ENCODE measurements at places on chromosomes 7 and 10. TPM values are rescaled to one million over a fixed set of nuclear protein-coding genes. Genes with fewer than 3 reads are reported as not detected.

The SMO gene
- 7.6 TPM for total RNA-seq

- DNase-seq, result no peak
Observed at GRCh38 chr7:34453150-34453549, 204.9 kb upstream of the NPSR1 start.

DNA sequence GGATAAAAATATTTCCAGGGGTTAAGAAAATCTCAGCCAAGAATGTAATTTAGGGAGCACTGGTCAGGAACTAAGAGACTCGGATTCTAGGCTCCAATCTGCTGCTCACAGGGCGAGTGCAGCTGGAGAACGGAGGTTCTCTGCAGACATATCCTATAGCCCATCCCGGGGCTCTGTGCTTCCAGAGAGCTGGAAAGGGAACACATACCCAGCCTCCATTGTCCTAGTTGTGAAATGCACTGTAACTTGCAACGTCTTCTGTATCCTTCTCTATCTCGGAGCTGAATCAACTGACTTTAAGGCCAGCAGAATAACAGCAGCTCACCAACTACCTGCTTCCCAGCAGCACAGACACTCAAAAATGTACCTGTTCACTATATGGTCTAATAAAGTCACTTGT lies 351.1 kb upstream of the MYO3A start:
- no peak for DNase-seq

- DNase-seq, result no peak
Observed at GRCh38 chr10:26737730-26738129, 40.2 kb downstream of the PDSS1 start.

- no peak for DNase-seq
Observed at GRCh38 chr7:2198206-2198605, 34.5 kb downstream of the MAD1L1 start.

DNA sequence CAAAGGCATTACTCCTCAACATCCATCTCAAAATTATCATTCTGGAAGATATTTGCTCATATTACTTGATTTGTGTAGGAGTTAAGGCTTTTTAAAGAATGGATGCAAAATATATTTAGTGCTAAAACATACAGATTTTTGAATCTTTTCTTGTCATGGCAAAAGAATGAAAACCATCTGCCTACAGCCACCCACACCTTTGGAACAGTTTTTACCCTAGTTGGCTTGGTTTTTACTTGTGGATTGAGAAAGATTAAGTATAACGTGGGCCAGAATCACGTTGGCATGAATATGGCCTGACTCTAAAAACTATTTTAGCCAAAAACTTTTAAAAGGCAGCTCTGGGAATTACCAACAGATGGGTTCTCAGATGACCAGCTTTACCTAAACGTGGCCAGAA lies 128.2 kb downstream of the SPAG6 start:
- DNase-seq, result no peak

DNA sequence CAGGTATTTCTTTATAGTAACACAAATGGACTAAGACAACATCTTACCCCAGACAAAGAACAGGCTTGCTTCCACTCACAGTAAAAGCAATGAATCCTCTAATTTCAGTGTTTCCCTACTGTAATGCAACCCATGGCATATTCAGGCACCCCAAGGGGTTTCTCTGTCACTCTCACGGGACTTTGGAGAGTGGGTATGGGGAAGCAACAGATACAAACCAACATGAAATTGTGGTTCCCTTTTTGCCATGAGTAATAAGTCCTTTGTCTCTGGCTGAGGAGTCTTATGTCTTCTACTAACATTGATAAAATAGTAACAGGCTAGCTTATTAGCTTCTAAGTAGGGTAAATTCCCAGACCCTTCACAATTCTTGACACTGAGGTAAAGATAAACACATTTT lies 51.4 kb upstream of the AOAH start:
- DNase-seq, result no peak

The NME8 gene
- not detected for total RNA-seq

DNA sequence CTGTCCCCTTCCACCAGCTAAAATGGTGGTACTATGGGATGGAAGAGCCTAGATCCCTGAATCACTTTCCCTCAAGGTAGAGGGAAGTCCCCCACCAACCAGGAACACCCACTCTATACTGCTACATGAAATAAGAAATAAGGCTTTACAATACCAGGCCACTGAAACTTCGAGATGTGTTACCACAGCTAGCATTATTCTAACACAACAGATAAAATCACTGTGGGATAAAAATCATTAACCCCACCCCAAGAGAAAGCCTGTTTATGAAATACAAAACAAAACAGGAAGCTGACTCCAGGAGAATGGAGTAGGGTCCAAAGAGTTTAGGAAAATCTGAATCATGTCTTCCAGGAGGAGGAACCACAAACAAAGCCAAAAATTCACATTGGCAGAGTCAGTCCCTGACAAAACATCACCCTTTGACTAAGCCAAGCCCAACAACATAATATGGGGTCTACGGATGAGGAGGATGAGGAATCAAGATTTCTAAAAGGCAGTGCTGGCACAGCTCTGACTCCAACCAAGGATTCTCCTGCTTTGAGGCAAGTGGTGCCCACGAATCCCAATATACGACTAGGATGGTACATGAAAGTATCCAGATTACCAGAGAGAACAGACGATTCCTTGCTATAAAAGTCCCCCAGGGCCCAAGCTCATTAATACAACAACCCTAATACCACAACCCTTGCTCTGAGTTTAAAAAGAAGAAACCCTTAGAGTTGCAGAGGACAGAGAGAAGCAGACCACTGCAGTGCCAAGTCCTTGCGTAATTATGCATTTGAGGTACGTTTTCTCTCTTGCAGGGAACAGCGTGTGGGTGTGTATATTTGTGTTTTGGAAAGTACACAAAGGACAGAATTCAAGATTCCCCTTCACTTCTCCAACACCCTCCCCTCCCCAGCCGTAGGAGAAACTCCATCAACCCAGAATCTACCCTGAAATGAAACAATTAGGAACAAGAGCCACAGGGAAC lies 23.7 kb downstream of the XPNPEP1 start:
- DNase-seq, result no peak

The CCAR1 gene
- 30.5 TPM for total RNA-seq

- DNase-seq, result peak; percentile 29
Observed at GRCh38 chr10:59622320-59623132, 87.1 kb downstream of the SLC16A9 start.

The SNCG gene
- 51.0 TPM for total RNA-seq

- no peak for DNase-seq
Observed at GRCh38 chr7:42672339-42672999, 239.4 kb downstream of the C7orf25 start.

GRCh38 chr10:100866575-100867098 lies 46.1 kb upstream of the SLF2 start:
- DNase-seq, result no peak

GRCh38 chr10:88232029-88232895 lies 350.9 kb downstream of the RNLS start:
- DNase-seq, result peak; percentile 91

GRCh38 chr7:78151229-78151628 lies 352.7 kb downstream of the PHTF2 start:
- DNase-seq, result no peak

The UPK3B gene
- total RNA-seq, result 33.8 TPM

- DNase-seq, result no peak
Observed at GRCh38 chr10:12766223-12766622, 235.3 kb downstream of the CCDC3 start.

The TFR2 gene
- 0.29 TPM for total RNA-seq

The TMEM229A gene
- 0.71 TPM for total RNA-seq

DNA sequence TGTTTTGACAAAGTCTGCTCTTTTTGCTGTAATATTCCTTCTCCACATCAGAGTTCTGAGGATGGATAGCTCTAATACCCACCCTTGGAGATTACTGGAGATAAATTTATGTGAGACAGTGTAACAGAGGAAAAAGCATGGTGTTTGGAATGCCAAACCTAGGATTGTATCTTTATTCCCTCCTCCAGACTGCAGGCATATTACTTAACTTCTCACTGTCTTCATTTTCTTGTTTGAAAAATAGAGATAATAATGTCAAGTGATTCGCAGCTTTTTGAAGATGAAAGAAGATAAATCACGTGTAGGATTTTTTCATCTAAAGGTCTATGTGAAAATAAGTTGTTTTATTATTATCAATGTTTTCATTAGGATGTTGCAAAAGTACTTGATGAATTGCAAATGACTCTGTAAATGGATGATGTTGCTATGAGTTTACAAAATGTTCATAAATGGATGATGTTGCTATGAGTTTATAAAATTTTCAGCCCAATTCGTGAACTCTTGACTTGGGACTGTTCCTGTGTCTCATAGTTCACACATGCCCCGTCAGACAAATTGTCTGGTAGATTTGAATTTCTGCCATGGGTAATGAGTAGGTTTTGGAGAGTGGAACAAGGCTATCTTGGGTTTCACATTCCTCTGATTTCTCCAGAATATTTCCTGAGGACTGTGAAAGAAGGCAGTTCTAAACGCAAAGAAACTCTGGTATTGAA lies 113.1 kb upstream of the IGFBP3 start:
- DNase-seq, result no peak

GRCh38 chr7:47818796-47819606 lies 129.3 kb downstream of the PKD1L1 start:
- peak; percentile 67 for DNase-seq

The LRRC4 gene
- 8.3 TPM for total RNA-seq

The CYP2C9 gene
- total RNA-seq, result not detected

GRCh38 chr10:62618576-62619412 lies 185.7 kb upstream of the ADO start:
- DNase-seq, result peak; percentile 26

DNA sequence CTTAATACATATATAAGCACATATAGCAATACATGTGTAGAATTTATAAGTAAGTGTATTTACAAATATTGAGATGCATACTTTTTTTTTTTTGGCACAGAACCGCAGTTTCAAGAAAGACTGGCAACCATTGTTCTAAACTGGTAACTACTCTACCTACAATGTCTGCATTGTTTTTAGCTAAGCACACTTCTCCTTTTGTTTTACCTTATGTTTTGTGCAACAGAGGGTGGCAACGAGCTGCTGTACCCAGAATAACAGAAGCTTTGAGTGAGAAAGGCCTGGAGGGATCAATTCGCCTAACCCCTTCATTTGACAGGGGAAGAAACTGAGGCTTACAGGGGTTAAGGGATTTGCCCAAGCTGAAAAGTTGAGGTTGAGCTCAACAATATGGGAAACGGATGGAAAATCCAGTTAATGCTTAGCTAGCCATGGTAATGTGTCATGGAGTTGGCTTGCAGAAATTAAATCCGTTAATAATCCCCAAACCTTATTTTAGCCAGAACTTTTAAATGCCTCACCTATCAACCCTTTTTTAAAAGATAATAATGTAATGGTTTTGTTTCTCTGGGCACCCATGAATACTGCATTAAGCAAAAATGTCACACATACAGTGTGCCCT lies 25.5 kb downstream of the FZD1 start:
- DNase-seq, result no peak

- no peak for DNase-seq
Observed at GRCh38 chr7:19560111-19560883, 148.5 kb downstream of the POLR1F start.

DNA sequence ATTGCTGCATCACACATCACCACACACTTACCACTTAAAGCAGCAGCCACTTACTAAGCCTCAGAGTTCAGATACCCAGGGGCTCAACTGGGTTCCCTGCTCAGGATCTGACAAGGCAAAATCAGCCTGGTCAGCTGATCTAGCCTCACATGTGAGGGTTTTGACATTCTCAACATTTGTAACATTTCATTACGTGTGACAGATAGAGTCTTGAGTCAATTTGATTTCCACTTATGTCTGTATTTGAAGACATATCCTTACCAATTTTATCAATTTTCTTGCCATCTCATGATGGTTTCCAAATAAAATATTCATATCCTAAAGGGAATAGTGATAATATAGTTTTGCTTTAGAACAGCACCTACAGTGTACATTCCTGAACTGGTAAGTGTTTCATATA lies 494.7 kb upstream of the PFKP start:
- DNase-seq, result no peak

The ASB10 gene
- total RNA-seq, result 12.8 TPM

DNA sequence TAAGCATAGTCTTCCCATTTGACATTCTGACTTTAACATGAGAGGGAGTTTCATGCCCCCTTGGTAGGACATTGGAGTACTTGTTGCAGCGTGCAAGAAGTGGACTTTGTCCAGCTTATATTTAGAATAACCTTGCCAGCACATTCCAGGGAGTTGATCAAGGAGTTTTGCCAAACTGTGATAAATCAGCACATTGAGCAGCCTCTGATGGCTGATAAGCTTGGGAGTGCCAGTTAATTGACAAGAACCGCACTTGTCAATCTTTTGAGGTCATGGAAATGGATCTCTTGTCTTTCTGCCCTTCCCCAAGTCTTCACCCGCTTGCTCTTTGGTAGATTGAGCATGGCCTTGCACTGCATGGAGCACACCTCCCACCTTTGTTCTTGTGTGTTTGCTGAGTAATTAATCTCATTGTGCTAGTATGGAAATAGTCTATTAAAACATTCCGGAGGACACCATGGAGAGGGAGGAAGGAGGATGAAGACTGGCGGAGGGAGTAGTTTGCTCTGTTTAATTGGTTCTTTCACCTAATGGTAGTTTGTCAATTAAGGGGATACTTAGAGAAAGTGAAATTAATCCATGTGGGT lies 668.5 kb upstream of the GALNT17 start:
- DNase-seq, result no peak

The ADAM22 gene
- total RNA-seq, result 4.3 TPM

The TFPI2 gene
- total RNA-seq, result 3.6 TPM

The FAM13C gene
- 4.6 TPM for total RNA-seq

The WNT16 gene
- not detected for total RNA-seq

The ALOX5 gene
- 13.8 TPM for total RNA-seq

The GHRHR gene
- total RNA-seq, result not detected

The CALN1 gene
- total RNA-seq, result not detected

DNA sequence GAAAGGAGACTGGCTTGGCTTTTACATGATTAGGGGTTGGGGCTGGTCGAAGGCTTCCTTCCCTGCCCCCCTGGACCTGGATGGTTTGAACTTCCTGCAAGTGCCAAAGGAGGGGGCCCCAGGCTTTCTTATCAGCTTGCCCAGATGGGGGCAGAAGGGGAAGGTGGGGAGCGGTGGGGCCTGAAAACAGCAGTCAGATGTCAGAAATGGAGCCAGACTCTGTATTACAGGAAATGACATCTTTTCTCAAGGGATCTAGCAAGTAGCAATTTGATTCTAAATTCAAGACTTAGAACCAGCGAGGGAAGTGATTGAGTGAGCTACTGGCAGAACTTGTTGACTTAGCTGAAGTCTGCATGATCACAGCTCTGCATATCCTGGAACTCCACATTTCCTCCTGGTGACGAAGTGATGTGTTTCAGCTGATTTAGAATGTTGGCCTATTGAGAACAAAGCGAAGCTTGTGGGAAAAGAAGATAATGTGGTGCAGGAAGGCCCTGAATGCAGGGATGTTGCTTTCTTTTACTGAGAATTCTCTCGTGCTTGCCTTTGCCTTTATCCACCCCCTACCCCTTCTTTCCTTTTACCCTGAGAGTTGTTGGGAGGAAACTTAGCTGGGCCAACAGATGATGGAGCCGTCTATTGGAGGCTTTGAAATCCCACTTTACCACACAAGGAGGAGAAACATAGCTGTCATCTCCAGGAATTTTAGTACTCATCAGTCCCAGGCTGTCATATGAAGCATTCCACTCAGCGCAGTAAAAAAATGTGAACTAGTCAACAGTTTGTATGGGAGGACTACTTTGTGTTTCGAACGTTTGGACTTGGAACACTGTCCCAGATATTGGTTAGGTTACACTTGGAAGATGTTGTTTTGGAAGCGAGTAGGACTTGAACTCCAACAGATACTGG lies 43.2 kb downstream of the CCNY start:
- DNase-seq, result peak; percentile 76

- DNase-seq, result no peak
Observed at GRCh38 chr7:8154272-8154671, 107.7 kb downstream of the ICA1 start.

- no peak for DNase-seq
Observed at GRCh38 chr10:10421071-10421470, 596.6 kb upstream of the CELF2 start.

- no peak for DNase-seq
Observed at GRCh38 chr10:114758331-114758730, 63.2 kb upstream of the FHIP2A start.
